ENCODE measurements at places on chromosomes 3 and 15. TPM values are rescaled to one million over a fixed set of nuclear protein-coding genes. Genes with fewer than 3 reads are reported as not detected.

DNA sequence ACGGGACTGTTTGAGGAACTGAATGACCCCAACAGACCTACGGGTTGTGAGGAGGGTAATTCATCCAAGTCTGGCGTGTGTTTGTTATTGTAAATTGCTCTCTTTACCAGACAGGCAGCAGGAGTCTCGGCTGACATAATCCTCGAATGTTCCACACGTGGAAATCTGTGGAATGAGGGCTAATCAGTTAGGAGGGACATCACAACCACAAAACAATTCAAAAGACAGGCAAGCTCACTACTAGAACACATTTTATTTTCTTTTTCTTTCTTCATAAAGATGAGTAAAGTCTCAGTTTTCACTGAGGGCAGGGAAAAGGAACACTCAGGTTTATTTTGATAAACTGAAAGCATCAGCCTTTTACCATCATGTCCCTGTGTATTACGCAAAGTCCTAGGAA lies 53.8 kb downstream of the GRK7 start:
- DNase-seq = no peak

DNA sequence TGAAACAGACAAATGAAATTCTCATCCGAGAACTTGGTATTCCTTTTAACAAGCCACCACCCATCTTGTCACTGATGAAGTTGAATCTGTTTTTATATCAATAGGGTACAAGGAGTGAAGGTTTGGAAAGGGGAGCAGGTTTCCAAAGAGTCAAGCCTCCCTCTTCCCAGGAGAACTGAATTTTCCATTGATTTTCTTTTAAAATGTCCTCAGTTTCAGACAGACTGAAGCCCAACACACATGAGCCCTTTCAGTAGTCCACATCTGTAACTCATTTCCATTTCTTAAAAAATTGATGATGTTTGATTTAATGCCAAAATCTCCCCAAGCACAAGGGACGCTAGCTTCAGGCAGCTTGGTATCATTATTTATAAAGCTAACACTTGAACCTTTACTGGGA lies 187.7 kb downstream of the FOXB1 start:
- no peak for DNase-seq

EFCC1 gene
- polyA plus RNA-seq = 3.0 TPM

DNA sequence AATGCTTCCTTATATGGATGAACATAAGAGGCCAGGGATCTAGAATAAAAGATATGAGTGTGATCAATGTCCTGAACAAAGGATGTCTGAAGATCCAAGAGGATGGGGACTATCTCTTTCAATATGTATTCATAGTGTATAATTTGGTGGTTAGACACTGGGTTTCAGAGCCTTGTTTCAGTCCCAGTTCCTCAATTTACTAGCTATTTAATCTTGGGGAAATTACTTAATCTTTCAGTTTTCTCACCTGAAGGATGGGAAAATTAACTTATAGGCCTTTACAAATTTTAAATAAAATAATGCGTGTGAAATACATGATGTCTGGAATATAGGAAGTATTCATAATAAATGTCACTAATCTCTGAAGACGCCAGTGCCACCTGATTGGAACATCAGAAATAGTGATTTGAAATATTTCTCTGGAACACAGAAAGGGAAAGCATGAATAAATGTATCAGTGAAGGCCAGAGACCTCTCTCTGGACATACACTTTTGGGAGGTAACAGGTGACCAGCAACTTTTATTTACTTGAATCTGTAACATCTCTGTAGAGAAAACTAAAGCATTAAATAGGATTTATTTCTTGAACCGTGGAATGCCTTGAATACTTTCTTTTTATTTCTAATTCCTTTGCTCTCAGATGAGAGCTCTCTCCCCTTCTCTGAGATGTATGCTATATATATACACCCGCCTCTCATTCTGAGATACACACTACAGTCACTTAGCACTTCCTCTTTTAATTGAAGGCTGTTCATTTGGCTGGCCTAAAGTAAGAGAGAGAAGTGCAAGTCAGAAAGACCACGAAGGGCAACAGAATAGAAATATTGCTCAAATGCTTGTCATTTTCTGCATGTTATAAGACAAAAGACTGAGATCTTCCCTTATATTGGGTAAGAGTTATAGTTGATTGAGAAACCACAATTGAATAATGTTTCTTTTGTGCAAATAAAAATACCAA lies 407.1 kb downstream of the LSAMP start:
- DNase-seq = no peak

FBLN2 gene
- 30.8 TPM for polyA plus RNA-seq

- no peak for DNase-seq
These were observed 38.6 kb upstream of the TTC14 start for GRCh38 chr3:180563406-180563805.

DNA sequence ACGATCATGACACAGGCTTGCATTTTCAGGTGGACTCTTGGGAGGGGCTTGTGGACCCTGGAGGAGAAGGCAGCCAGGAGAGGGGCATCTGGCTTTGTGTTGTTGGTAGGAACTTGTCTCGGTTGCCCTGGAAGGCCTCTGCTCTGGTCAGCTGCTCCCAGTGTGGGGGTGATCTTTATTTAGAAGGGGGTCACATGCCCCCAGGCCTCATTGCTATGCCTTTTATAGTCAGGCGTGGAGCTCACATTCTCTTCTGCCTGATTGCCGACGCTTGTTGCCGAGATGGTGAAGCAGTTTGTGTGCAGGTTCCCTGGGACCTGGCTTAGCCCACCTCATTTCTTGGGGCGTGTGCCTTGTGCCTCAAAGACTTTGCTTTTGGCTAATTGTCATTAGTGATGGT lies 66.6 kb downstream of the IGF1R start:
- DNase-seq = no peak

DNA sequence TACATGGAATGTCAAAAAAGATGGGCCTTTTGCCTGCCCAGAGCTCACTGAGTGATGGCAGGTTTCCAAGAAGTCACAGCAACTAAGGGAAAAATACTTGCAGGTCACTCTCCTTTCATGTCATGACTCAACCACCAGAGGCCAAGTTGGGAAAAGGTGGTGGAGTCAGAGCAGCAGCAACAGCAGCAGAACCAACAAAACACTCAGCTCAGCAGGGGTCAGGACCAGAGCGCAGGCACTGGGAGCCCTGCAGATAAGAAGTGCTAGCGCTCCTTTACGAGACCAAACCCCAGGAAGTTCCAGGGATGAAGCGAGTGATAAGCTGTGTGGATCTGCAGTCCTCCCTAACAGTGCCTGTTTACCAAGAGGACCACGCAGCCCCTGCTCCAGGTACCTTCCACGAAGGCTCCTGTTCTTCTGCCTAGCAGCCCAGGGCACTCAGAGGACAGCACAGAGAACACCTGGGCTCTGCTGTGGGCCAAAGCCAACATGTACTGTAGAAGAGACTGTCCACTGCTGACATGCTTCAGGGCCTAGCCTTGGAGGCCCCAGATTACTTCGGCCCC lies 26.0 kb downstream of the POC1A start:
- no peak for DNase-seq

GRCh38 chr3:4071481-4072184 lies 231.5 kb upstream of the SETMAR start:
- no peak for DNase-seq

FOXL2 gene
- polyA plus RNA-seq = not detected

GRCh38 chr15:80991421-80991820 lies 1.8 kb upstream of the MESD start:
- no peak for DNase-seq

GRCh38 chr15:100704281-100705055 lies 102.1 kb downstream of the ASB7 start:
- no peak for DNase-seq

DNA sequence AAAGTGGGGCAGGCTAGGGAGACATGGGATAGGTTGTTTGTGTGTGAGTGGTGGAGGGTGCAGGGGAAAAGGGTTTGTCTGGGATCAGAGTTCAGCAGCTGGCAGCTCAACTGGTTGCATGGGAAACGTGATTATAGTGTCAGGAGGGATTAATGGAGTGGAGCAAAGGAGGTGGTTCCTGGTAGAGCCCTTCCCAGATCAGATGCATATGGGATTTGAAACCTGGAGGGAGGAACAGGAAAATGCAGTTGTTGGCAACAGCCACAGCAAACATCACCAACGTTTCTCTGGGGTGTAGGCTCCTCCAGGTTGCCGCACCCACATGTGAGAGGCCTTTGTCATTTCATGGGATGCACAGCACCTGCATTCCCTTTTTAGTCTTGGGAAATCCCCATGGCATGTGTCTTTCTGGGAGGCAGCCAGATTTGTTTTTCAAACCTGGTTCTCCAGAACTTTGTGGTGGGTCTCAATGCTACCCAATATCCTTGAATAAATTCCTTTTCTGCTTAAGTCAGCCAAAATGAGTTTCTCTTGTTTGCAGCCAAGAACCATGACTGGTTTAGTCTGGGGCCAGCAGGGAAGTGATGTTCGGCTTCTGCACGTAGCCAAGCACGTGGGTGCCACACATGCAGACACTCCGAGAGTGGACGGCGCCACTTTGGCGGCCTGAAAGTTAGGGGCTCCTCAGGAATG lies 61.3 kb downstream of the BDH1 start:
- no peak for DNase-seq

DNA sequence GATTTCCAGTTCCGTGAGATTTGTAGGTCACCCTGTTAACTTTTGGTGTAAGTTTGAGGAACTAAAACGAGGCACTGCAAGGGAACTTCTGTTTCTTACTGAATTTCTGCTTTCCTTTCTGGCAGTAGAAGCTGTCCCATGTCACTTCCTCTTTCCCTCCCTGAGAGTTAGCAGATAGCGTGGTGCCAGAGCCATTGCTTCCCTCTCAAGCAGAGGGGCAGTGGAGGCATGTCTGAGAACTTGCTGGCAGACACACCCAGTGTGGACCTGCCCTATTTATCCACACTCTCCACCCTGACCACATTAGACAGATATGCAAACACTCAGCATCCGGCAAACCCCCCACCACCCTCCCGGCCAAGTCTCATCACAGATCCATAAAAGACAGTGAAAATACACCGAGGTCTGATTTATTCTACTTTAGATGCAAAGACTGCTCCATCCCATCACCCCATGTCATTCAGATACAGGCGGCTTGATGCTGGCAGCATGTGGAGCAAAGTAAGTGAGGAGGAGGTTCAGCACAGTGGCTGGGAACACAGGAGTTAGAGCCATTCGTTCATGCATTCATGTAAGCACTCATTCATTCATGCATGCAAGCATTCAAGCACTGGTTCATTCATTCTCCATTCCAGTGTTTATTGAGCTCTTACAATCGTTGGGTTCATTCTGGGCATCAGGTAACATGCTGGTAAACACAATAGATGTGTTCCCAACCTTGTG lies 324.7 kb downstream of the SHQ1 start:
- no peak for DNase-seq

XIRP1 gene
- polyA plus RNA-seq = 0.10 TPM

DNA sequence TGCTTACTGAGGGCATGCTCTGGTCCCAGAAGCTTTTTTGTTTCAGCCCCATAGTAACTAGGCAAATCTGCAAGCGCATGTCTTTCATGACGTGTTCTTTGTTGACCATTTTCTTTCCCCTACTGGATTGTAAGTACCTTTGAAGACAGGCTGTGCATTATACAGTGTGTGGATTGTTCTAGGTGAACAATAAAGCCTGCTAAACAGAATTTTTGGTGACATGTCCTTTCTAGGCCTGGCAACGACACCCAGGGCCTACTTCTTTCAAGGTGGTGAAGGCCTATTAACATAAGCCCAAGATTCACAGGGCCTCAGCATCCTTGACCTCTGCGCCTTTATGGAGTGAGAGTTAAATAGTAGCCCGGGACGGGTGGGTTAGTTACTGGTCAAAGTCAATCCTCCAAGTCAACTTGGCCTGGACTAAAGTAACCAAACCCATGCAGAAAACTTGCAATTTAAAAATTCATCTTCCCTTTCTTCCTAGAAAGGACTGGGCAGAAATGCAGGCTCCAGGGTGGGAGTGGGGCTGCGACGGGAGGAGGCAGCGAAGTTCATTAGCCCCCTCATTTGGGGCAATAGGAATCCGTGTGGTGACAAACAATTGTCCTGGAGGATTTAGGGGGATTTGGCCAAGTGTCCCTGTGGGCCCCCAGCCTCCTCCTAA lies 37.6 kb upstream of the TRIM71 start:
- no peak for DNase-seq

RMDN3 gene
- polyA plus RNA-seq = 38.9 TPM

DNA sequence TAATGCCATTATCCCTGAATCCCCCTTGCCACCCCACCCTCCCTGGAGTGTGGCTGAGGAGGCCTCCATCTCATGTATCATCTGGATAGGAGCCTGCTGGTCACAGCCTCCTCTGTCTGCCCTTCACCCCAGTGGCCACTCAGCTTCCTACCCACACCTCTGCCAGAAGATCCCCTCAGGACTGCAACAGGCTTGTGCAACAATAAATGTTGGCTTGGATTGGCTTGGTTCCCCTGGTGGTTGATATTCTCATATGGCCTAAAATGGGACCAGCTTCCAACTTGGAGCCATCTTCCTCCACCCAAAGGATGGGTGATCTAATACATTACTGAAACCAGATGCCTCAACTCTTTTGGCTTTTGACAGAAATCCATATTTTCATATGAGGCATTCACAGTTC lies 34.9 kb downstream of the VIPR1 start:
- no peak for DNase-seq

Measured in right renal pelvis (tissue), 4 donors.